ENCODE measurements at places on chromosomes 12 and 14. TPM values are rescaled to one million over a fixed set of nuclear protein-coding genes. Genes with fewer than 3 reads are reported as not detected.

PTPRQ gene
- 0.92 TPM for total RNA-seq

EPYC gene
- total RNA-seq = not detected

GPRC5D gene
- total RNA-seq = not detected

HOTAIR gene
- not detected for total RNA-seq

Measured in stomach (tissue), 19 donors.